ENCODE measurements at places on chromosomes 1 and 21.

DNA sequence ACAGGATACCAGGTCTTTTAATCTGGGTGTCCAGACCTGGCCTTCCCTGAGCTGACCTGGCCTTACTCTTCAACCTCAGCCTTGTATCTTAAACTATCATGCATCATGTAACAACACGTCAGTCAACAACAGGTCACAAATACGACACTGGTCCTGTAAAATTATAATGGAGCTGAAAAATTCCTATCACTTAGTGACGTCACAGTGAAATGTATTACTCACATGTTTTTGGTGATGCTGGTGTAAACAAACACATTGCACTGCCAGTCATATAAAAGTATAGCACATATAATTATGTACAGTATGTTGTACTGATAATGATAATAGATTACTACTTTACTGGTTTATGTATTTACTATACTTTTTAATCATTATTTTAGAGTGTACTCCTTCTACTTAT, 31.5 kb downstream of the ESRRG start:
- no peak for DNase-seq

GRCh38 chr1:47113178-47113577, 24.1 kb upstream of the CYP4A22 start:
- DNase-seq = no peak

- no peak for DNase-seq
Observed at GRCh38 chr1:79693441-79694114, 687.0 kb upstream of the ADGRL4 start.

DNA sequence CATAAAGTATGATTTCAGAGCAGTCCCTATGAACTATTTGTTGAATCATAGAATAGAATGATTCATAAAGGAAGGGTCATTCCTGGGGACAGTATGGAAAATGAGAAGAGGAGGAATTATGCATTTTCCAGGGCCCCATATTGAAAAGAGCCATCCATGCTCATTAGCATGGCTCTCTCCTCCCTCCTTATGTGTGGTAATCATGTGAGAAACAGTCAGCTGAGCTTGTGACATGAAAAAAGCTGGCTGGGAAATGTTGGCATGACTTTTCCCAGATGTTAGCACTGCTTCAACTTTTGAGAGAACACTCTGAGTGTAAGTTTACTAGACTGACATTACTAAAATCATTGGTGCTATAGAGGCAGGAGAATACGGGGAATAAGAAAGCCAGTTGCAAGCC, 16.1 kb downstream of the TRIM67 start:
- DNase-seq = no peak

DNA sequence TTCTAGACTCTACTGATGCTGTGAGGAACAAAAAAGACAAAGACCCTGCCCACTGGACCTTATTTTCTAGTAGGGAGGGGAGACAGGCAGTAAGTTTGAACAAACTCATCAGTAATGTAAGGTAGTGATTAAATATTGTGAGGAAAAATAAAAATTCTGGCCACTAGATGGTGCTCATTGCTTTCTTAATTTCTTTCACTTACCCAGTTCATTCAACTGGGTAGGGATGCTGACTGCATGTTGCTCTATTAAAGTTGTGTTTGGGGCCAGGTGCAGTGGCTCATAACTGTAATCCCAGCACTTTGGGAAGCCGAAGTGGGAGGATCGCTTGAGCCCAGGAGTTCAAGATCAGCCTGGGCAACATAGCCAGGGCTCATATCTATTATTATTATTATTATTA, 6.3 kb upstream of the KYAT3 start:
- DNase-seq = no peak

- no peak for DNase-seq
Observed at GRCh38 chr1:1399872-1400575, 889 bp upstream of the CCNL2 start.

Measured in activated T-helper 9 cell treated with anti-CD3 and anti-CD28 coated beads, Interleukin-2, amount 50 U/mL, for 16 hours (primary cell).